ENCODE measurements at places on chromosomes 1 and 21.

DNA sequence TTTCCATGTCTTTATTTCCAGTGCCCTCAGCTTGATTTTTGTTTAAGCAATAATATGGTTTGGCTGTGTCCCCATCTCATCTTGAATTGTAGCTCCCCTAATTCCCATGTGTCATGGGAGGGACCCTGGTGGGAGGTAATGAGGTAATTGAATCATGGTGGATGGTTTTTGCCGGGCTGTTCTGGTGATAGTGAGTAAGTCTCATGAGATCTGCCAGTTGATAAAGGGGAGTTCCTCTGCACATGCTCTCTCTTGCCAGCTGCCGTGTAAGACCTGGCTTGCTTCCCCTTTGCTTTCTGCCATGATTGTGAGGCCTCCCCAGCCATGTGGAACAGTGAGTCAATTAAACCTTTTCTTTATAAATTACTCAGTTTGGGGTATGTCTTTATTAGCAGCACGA lies 559.6 kb upstream of the ADAMTS5 start:
- no peaks in the 10 kb centered on the region for H3K27me3 ChIP-seq
- no peak overlapping the region for H3K27ac ChIP-seq
- no peaks in the 10 kb centered on the region for H3K4me1 ChIP-seq
- no peaks in the 10 kb centered on the region for H3K36me3 ChIP-seq

- H3K36me3 ChIP-seq: peaks cover 9% of the 10 kb centered on the region
- H3K4me3 ChIP-seq: peak overlapping the region; percentile 83
- H3K27ac ChIP-seq: peak overlapping the region; percentile 97
Observed at GRCh38 chr1:235207209-235207565, 46.1 kb upstream of the RBM34 start.

- DNase-seq: no peak
- no peaks in the 10 kb centered on the region for H3K4me1 ChIP-seq
- no peak overlapping the region for H3K4me3 ChIP-seq
- no peak overlapping the region for H3K27ac ChIP-seq
- H3K36me3 ChIP-seq: no peaks in the 10 kb centered on the region
Observed at GRCh38 chr1:69846267-69846666, 278.5 kb downstream of the LRRC7 start.

DNA sequence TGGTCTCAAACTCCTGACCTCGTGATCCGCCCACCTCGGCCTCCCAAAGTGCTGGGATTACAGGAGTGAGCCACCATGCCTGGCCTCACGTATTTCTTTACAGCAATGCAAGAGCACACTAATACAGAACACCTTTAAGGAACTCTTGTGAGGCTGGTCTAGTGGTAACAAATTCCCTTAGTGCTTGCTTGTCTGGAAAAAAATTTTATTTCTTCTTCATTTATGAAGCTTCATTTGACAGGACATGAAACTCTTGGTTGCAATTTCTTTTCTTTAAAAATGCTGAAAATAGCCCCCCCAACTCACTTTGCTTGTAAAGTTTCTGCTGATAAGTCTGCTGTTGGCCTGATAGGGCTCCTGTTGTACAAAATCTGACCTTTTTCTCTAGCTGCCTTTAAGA lies 248.8 kb downstream of the SMYD3 start:
- no peak for DNase-seq
- H3K4me3 ChIP-seq: no peak overlapping the region
- H3K27ac ChIP-seq: no peak overlapping the region

DNA sequence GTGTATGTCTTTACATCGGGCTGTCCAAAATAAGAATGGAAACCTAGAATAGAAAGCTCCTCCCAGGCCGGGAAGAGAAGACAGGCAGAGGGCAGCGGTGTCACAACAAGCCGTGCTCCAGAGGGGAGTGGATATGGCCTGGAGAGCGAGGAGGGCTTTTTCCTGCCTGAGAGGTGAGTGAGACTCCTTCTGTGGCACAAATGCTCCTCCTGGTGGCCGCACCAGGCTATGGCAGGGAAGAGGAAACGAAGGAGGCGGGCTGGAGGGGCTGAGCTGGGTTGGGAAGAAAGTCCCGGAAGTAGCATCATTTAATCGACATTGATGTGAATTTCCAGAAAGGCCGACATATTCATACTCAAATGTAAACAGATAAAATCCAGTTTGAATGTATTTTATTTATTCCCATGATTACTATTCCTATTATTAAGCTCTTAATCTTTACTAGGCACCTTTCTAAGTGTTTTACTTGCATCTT lies 54.7 kb downstream of the MEF2D start:
- peak overlapping the region; percentile 9 for H3K27ac ChIP-seq
- DNase-seq: peak; percentile 55
- peaks cover 7% of the 10 kb centered on the region for H3K36me3 ChIP-seq
- H3K4me1 ChIP-seq: peaks cover 7% of the 10 kb centered on the region
- peak overlapping the region; percentile 55 for H3K4me3 ChIP-seq

- no peaks in the 10 kb centered on the region for H3K27me3 ChIP-seq
- H3K4me1 ChIP-seq: peaks cover 59% of the 10 kb centered on the region
- H3K27ac ChIP-seq: peak overlapping the region; percentile 96
Observed at GRCh38 chr1:12146343-12147112, 20.3 kb upstream of the TNFRSF1B start.

DNA sequence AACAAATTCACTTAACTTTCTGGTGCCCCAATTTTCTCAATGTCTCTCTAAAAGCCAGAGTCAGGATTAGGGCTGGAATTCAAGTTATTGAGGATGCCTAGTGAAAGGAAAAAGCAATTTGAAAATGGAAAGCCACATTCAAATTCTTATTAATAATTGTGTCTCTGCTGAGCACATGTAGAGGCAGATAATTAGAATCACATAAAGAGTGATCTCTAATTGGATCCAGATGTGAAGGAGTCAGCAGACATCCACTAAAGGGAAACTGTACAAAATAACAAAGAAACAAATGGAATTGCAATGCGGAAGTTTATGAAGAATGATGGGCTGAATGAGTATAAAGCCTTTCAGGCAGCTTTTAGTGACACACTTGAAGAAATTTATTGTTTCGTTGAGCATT lies 482.6 kb downstream of the TTLL7 start:
- no peaks in the 10 kb centered on the region for H3K27me3 ChIP-seq

DNA sequence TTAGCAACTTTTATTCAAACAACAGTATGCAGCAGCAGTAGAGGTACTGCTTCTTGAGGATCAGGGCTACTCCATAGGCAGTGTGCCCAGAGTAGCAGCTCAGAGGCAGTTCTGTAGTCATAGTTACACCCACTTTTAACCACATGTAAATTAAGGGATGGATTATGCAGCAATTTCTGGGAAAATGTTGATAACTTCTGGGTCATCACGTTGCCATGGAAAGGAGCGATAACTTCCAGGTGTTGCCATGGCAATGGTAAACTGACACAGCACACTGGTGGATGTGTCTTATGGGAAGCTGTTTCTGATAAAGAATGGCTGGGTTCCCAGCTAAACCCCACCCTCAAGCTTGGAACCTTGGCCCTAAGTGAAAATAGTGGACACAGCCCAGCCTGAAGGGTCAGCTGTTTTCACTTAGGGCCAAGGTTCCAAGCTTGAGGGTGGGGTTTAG lies 29.0 kb upstream of the PLA2G2A start:
- H3K27me3 ChIP-seq: peaks cover 26% of the 10 kb centered on the region
- no peaks in the 10 kb centered on the region for H3K36me3 ChIP-seq
- no peaks in the 10 kb centered on the region for H3K4me1 ChIP-seq
- no peak for DNase-seq

GRCh38 chr1:100036718-100037655 lies 67.2 kb downstream of the SLC35A3 start:
- peak overlapping the region; percentile 100 for H3K4me3 ChIP-seq
- peaks cover 25% of the 10 kb centered on the region for H3K4me1 ChIP-seq
- peaks cover 4% of the 10 kb centered on the region for H3K36me3 ChIP-seq
- H3K27me3 ChIP-seq: no peaks in the 10 kb centered on the region
- peak overlapping the region; percentile 99 for H3K27ac ChIP-seq

DNA sequence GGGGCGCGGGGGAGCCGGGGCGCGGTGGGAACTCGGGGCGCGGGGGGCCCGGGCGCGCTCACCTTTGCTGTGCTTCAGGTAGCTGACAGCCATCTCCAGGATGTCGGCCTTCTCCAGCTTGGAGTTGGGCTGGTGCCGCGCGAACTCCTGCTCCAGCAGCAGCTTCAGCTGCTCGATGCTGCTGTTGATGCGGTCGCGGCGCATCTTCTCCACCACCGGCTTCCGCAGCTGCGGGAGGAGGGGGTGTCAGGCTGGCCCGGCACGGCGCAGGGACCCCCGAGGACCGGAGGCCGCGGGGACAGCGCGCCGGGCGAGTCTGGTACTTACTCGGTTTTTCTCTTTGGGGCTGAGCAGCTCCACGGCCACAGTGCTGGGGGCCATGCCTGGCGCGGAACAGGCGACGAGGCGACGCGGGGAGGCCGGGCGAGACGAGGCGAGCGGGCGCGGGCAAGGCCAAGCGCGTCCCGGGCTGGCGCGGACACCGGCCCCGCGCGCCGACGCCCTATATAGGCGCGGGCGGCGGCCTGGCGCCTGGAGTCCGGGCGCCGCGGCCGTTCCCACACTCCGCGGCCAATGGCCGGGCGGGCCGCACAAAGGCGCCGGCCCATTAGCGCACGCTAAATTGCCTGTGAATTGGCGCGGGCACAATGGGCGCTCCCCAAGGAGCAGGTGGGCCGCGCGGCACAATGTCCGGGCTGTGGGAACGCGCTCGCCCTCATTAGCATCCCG lies at the start of gene HES5:
Gene HES5 (minus strand): TSS at position 480 of the 729 bp plus-strand sequence. CDS start 99 bp downstream, at position 381.
- H3K36me3 ChIP-seq: no peaks in the 10 kb centered on the region
- no peak for DNase-seq
- H3K4me1 ChIP-seq: peaks cover 12% of the 10 kb centered on the region
- H3K4me3 ChIP-seq: peak within 1 kb of the TSS; percentile 84

DNA sequence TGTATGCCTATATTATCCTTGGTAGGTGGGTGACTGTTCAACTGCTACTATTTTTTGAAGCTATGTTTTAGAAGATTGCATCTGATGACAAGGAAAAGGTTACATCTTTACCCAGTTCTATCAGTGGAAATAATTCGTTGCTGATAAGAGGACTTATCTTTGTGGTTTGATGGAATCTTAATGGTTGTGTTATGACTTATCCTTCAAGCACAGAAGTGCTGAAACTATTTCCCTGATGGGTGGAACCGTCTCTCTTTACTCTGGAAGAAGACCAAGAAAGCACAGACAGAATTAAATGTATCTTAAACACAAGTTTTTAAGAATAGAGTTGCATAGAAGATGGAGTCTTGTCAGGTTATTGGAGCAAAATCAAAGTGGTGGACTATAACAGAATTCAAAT lies 437.7 kb upstream of the KAZN start:
- no peaks in the 10 kb centered on the region for H3K36me3 ChIP-seq
- peaks cover 6% of the 10 kb centered on the region for H3K27me3 ChIP-seq
- H3K4me1 ChIP-seq: no peaks in the 10 kb centered on the region
- DNase-seq: no peak

DNA sequence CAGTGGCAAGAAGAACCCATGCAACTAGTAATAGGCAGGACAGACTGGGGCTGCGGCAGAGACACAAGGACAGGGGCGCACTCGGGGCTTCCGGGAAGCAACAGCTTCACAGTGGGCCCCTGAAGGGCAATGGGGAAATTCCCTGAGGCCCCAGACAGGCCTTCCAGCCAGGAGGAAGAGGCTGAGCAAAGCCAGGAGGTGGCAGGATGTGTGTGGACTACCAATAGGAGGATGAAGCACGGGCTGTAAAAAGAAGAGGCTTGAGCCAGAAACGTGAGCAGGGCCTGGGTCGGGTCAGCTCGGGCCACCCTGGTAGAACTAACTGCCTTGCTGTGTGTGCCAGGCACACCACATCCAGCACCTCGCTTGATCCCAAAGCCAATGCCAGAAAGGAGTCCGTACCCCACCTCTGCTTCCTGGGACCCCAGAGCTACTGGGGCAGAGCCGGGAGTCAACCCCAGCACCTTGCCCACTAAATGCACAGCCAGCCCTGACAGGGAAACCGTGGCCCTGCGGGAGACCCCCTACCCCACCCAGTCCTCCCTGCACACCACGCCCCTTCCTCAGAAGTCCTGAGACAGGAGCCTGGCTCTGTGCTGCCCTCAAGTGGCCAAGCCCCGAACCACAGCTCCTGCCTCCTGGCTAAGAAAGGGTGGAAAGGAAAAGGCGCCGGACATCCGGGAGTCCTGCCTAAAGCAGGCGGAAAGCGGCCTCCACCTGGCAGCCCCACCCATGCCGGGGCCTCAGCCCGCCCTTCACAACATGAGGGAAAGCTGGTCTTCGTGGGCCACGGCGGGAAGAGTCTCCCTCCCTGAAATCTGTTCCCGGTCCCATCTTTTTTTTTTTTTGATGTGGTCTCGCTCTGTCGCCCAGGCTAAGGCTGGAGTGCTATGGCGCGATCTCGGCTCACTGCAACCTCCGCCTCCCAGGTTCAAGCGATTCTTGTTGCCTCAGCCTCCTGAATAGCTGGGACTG lies 33.7 kb downstream of the TTC39A start:
- peaks cover 22% of the 10 kb centered on the region for H3K4me1 ChIP-seq
- no peaks in the 10 kb centered on the region for H3K36me3 ChIP-seq
- H3K4me3 ChIP-seq: peak overlapping the region; percentile 77
- H3K27me3 ChIP-seq: peaks cover 7% of the 10 kb centered on the region
- H3K27ac ChIP-seq: no peak overlapping the region

- H3K27ac ChIP-seq: no peak overlapping the region
- no peaks in the 10 kb centered on the region for H3K27me3 ChIP-seq
- H3K4me3 ChIP-seq: no peak overlapping the region
- peaks cover 17% of the 10 kb centered on the region for H3K36me3 ChIP-seq
- H3K4me1 ChIP-seq: peaks cover 5% of the 10 kb centered on the region
- no peak for DNase-seq
Observed at GRCh38 chr1:169387399-169387798, 19.4 kb downstream of the BLZF1 start.

- no peak overlapping the region for H3K27ac ChIP-seq
- H3K4me1 ChIP-seq: no peaks in the 10 kb centered on the region
- no peaks in the 10 kb centered on the region for H3K36me3 ChIP-seq
- no peak for DNase-seq
- no peak overlapping the region for H3K4me3 ChIP-seq
- H3K27me3 ChIP-seq: peaks cover 7% of the 10 kb centered on the region
Observed at GRCh38 chr21:38965241-38965640, 159.5 kb downstream of the ETS2 start.

- H3K36me3 ChIP-seq: no peaks in the 10 kb centered on the region
- no peaks in the 10 kb centered on the region for H3K4me1 ChIP-seq
- H3K27ac ChIP-seq: no peak overlapping the region
- DNase-seq: no peak
Observed at GRCh38 chr21:39900491-39900890, 33.3 kb downstream of the PCP4 start.

DNA sequence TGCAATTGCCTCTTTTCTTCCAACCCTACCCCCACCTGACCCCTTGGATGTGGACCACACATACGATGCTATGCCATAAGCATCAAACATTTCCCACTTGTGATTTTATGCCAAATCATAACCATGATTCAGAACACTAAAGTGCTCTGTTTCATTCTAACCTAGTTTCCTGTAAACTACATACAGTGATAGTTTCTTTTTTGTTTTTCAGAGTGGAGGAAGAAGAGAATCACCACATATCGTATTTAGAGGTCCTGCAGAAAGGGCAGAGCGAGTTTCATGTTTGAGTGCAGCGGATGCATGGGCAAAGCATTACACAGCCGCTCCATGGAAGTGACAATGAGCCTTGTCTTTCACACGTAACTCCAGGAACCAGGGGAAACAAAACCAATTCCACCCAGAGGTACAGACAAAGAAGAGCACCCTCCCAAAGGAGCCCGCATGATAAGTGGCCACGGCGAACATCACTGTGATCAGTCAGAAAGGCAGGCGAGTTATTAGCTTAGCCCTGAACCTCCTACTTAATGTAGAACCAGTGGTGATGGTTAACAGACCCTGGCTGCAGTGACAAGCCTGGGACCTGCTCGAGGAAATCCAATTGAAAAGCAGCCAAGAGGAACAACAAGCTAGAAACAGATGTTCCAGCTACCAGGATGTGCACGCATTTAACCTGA lies 64.0 kb upstream of the ZNF281 start:
- no peak for DNase-seq
- H3K36me3 ChIP-seq: peaks cover 3% of the 10 kb centered on the region
- peak overlapping the region; percentile 86 for H3K27ac ChIP-seq
- H3K27me3 ChIP-seq: peaks cover 32% of the 10 kb centered on the region
- H3K4me1 ChIP-seq: peaks cover 18% of the 10 kb centered on the region

Data from T-helper 17 cell (primary cell).